ENCODE measurements at places on chromosomes 7 and 10.

DNA sequence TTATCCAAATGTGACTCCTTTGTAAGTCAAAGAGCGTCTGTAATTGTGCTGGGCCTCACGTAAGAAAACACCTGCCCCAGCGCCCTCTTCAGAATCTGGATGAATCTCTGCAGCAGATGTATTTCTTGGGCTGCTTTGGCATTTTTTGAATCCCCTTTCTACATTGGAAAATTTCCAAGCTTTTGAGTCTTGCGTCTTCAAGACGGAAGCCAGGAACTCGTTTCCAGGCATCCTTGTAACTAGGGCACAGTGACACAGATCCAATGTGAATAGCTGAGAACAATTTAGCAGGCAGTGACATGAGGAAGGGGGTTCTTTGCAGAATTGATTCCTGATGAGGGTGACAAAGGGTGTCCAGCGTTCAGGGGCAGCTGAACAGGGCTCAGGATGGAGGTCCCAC, 862.3 kb downstream of the TYW1 start:
- no peak for DNase-seq

- DNase-seq = no peak
Observed at GRCh38 chr10:53140506-53140905, 367.9 kb upstream of the MBL2 start.

- no peak for DNase-seq
Observed at GRCh38 chr10:21463436-21463835, 62.0 kb downstream of the SKIDA1 start.

DNA sequence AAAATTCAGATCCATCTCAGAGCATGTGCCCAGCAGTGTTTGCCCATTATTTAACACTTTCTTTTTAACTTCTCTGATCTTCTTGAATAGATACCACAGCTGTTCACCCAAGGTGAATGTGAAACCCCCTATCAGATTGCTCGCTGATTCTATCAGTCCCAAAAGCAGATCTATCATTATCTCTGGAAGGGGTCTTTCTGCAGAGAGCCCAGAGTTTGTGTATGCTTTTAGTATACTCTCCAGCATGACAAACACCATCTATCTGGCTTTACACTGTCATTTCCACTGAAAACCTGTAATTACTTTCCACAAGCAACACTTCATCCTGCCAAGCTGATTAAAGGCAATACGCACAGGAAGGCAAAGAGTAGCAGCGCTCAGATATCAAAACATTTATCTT, 168.2 kb downstream of the CACNA2D1 start:
- DNase-seq = no peak

DNA sequence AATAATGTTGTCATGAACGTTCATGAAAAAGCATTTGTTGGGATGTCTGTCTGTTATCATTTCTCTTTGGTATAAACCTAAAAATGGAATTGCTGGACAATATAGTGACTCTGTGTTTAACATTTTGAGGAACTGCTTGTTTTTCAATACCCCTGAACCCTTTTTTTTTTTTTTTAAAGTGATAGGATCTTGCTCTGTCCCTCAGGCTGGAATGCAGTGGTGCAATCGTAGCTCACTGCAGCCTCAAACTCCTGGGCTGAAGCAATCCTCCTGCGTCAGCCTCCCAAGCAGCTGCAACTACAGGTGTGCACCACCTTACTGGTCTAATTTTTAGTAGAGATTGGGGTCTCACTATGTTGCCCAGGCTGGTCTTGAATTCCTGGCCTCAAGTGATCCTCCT, 15.1 kb upstream of the LMTK2 start:
- DNase-seq = no peak

- DNase-seq = no peak
Observed at GRCh38 chr10:71816936-71817618, 34.0 kb downstream of the PSAP start.

DNA sequence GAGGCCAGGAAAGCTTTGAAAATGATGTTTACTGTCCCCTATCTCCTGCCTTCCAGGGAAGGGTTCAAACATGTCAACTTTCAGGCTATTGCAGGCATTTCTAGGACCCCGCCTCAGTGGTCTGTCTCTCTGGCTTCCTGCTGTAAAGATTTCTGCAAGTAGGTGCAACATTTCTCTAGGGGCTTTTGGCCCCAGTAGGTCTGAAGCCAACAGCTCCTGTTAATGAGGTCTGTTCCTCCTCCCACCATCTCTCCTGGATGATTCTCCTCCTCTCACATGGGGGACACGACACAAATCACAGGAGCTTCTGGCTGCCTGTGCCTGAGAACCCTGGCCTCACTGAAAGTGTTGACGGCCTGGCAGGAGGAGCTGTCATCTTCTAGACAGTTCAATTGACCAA, 194.3 kb downstream of the CYP26A1 start:
- DNase-seq = no peak

GRCh38 chr10:119470920-119471702, 71.4 kb downstream of the RGS10 start:
- no peak for DNase-seq

- peak; percentile 73 for DNase-seq
Observed at GRCh38 chr10:97539523-97540200, 32.9 kb upstream of the ANKRD2 start.

GRCh38 chr7:144671429-144671828, 164.4 kb downstream of the TPK1 start:
- DNase-seq = no peak

GRCh38 chr10:61974601-61975390, 73.3 kb downstream of the ARID5B start:
- DNase-seq = peak; percentile 21

GRCh38 chr10:51141010-51141409, 66.7 kb downstream of the PRKG1 start:
- no peak for DNase-seq

GRCh38 chr7:50068026-50068425, 25.0 kb downstream of the ZPBP start:
- DNase-seq = no peak

DNA sequence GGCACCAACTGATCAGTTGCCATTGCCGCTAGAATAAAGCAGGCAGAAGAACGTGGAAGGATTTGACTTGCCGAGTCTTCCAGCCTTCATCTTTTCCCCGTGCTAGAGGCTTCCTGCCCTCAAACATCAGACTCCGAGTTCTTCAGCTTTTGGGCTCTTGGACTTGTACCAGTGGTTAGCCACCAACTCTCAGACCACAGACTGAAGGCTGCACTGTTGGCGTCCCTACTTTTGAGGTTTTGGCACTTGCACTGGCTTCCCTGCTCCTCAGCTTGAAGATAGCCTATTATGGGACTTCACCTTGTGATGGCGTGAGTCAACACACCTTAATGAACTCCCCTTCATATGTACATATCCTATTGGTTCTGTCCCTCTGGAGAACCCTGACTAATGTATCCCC, 57.3 kb upstream of the KCND2 start:
- DNase-seq = no peak

DNA sequence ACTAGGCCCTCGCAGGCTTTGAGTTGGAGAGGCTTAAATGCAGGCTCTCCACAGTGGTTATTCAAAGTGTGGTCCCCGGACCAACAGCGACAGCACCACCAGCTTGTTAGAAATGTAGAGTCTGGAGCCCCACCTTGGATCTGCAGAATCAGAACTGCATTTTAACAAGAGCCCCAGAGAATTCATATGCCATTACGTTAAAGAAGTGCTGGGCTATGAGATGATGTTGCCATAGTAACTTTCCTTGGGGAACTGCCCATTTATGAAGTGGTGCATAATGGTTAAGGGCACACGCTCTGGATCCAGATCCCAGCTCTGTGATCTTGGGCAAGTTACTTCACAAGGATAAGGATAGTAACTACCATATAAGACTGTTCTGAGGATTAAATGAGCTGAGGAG, 48.9 kb downstream of the ZCCHC24 start:
- DNase-seq = no peak

GRCh38 chr10:95877881-95878280, 29.9 kb upstream of the CC2D2B start:
- DNase-seq = no peak

GRCh38 chr10:67288688-67289410, 363.0 kb downstream of the LRRTM3 start:
- DNase-seq = no peak

GRCh38 chr10:618229-618989, 71.1 kb downstream of the DIP2C start:
- no peak for DNase-seq

DNA sequence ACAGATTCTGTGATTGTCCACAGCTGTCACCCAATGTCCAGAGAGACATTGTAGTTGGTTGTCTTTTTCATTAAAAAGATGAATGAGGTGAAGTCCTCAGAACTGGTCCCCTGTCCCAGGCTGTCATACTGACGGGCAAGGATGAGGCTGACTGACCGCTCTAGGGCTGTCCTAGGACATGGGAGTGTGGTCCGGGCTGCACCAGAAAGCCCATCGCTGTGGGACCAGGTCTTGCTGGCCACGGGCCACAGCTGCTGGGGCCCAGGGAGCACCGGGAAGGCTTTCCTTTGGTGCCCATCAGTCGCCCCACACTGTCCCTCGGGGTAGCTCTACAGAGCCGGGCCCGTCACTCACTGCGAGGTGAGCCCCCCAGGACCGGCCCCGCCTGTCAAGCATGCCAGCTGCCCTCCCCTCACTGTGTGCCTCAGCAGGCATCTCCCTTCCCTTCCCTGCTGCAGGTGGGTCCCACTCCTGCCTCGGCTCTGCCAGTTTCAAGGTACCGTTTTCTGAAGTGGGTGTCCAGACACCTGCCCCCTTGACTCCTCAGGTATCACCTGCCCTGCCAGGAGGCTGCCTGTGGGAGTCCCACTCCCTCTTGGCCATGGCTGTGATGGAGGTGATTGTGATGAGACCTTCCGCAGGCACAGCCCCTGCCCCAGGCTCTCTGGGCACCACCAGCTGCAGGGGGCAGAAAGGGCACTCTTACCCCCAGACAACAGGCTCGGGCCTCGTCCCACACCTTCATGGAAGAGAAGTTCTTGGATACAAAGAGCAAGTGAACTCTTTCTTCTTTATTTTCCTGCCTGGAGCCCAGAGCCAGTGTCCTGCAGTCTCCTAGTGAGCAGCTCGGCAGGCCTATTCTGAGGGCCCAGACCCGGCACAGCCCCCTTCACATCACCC, 21.7 kb downstream of the LRRC27 start:
- DNase-seq = no peak

- DNase-seq = no peak
Observed at GRCh38 chr7:26598867-26599266, 265.5 kb downstream of the SKAP2 start.

- peak; percentile 93 for DNase-seq
Observed at GRCh38 chr10:29736366-29737073, 101.7 kb upstream of the SVIL start.

- no peak for DNase-seq
Observed at GRCh38 chr7:67854221-67855178, 857.9 kb downstream of the TYW1 start.

DNA sequence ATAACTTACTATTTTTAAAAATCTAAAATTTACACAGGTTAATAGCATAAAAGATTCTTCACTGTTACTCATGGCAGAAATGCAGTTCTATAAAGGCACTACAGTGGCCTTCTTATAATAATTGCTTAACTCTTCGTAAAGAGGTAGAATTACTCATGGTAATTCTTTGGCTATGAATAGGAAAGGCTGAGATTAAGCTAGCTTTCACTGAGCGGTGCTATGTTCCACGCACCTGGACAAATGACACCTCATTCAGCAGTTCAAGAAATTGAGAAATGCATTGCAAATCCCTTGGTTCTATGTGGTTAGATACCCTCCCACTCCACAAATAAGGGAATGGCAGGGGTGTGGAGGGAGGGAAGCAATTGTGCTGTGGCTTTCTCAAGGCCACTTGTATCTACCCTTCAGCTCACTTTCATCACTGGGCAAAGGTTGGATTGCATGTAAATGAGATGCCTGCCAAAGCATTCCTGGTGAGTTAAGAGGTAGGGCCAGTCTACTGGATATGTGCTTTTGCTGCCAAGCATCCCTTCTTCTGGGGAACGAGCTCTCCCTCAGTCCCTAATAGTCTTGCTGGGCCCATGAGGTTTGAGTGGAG, 210.9 kb downstream of the TEX36 start:
- no peak for DNase-seq

GRCh38 chr10:131703541-131703940, 197.3 kb upstream of the PPP2R2D start:
- DNase-seq = no peak

- DNase-seq = peak; percentile 67
Observed at GRCh38 chr10:71255808-71256660, 43.7 kb downstream of the UNC5B start.

All from AG08396 (cell line).